ENCODE measurements at places on chromosomes 3 and 15.
A peak's percentile ranks its signal among the peaks of the same experiment; 100 is the strongest.

GRCh38 chr15:92899601-92899947 lies 550 bp upstream of the CHD2 start:
- no peak for DNase-seq

GRCh38 chr15:39799552-39800011 lies 16.9 kb upstream of the FSIP1 start:
- DNase-seq = no peak

- DNase-seq = no peak
These were observed 25.6 kb downstream of the TPM1 start for GRCh38 chr15:63067976-63068743.

GRCh38 chr15:25793354-25794050 lies 69.6 kb downstream of the ATP10A start:
- no peak for DNase-seq

GRCh38 chr15:79089331-79089889 lies 1.2 kb downstream of the RASGRF1 start:
- no peak for DNase-seq

DNA sequence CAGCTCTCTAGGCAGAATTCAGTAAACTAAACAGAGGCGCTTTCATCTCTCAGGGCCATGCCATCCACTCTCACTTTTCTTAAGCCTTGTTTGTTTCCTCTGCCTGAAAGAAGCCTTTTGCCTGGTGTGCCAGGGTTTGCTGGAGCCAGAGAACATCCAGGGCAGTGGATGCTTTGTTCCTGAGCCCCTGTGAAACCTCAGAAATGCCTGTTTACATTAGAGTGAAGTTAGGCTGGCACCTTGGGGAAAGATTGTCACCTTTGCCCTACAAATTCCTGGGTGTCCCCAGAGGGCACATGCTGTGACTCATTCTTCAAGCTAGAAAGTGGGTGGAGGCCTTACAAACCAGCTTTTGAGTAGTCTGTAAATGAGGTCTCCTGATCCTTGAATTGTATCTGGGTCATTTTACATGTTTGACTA lies 10.7 kb upstream of the TRAK1 start:
- DNase-seq = no peak

DNA sequence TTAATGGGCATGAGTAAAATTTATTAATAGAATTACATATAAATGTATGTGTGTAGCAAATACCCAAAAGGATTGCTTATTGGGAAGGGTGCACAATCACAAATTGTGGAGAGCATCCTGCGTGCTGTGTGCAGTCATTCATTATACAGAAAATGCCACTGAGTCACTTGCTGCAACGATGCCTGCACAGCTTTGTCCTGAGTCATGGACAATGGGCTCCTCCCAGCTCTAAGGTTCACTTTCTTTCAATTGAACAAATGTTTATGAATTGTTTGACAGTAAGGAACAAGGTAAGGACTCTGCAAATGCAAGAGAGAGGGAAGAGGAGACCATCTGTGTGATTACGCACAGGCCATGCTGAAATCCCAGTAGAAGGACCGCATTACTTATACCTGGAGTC lies 18.7 kb downstream of the CFAP161 start:
- DNase-seq = no peak

DNA sequence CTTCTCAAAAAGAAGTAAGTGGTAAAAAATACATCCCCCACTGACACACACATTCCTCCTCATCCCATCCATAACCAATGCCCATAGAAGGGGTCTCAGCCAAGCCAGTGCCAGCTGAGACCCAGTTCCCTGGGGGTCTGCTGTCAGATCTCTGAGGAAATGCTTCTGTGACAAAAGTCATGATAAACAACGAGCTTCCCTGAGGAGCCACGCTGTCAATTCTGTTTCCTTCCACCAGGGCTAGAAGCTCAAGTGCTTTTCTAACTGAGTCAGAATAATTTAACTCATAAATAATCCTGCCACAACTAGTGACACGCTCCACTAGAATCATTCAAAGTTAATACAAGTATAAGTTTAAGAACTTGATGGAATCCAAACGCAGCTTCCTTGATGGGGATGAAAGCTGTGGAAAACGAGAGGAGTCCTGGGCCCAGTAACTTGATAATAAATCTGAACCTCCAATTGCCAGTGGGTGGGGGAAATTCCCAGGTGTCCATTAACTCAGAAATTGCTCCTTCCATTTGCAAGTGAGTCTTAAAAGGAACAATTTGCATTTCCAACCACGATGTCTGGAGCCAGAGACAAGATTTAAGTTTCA lies 348.7 kb upstream of the LMCD1 start:
- no peak for DNase-seq

- no peak for DNase-seq
These were observed 27.6 kb upstream of the MME start for GRCh38 chr3:155052470-155052869.

DNA sequence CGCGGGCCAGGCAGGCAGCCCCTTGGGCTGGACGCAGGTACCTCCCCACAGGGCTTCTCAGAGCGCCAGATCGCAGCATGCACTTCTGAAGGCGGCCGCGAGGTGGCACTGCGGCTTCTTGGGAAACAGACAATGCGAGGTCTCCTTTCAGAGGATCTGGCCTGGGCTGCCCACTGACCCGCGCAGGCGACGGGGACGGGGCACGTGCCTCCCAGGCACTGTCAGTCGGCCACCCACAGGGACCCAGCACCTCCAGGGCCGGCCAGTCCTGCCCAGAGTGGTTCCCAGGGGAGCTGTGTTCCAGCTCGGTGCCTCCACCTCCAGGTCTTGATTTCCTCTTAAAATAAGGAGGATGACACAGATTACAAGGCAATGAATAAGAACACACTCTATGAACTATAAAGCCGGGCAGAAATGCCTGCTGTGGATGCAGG lies 24.4 kb upstream of the TXNRD3 start:
- peak; percentile 60 for DNase-seq

GRCh38 chr3:34844323-34844620 lies 795.1 kb upstream of the ARPP21 start:
- DNase-seq = no peak

GRCh38 chr3:151998744-151999143 lies 125.3 kb downstream of the SUCNR1 start:
- no peak for DNase-seq

GRCh38 chr3:113531826-113532697 lies at the start of gene SIDT1:
Gene SIDT1 (plus strand): TSS chr3:113532555. CDS start chr3:113533022, 467 bp downstream.
- DNase-seq = peak; percentile 58

GRCh38 chr3:107235193-107235927 lies 141.9 kb upstream of the CCDC54 start:
- no peak for DNase-seq

- DNase-seq = no peak
These were observed 230.3 kb downstream of the SCAPER start for GRCh38 chr15:76674883-76675282.

- no peak for DNase-seq
These were observed 2.9 kb downstream of the PCOLCE2 start for GRCh38 chr3:142886021-142886420.

- DNase-seq = no peak
These were observed 7.1 kb downstream of the RYR3 start for GRCh38 chr15:33317896-33318295.

DNA sequence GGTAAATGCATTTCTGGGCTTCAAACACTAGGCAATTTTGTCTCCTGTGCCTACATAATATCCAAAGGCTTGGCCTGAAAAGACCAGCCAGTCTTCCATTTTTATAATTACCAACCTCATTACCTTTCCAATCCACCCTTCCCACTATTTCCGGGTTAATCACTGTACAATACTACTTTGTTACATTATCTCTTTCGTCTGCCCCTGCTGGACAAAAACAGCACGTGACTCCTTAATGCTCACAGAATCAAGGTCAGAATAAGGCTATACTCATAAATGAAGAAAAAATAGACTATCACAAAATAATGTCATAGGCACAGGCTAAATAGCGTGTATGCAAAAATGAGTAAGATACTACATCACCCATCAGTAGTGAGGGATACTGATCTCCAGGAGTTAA lies 40.1 kb downstream of the ABI3BP start:
- no peak for DNase-seq

GRCh38 chr3:151504606-151505005 lies 43.7 kb upstream of the IGSF10 start:
- no peak for DNase-seq

GRCh38 chr3:72517336-72517735 lies 330.9 kb downstream of the SHQ1 start:
- no peak for DNase-seq

GRCh38 chr3:30203301-30203700 lies 403.1 kb upstream of the TGFBR2 start:
- no peak for DNase-seq

DNA sequence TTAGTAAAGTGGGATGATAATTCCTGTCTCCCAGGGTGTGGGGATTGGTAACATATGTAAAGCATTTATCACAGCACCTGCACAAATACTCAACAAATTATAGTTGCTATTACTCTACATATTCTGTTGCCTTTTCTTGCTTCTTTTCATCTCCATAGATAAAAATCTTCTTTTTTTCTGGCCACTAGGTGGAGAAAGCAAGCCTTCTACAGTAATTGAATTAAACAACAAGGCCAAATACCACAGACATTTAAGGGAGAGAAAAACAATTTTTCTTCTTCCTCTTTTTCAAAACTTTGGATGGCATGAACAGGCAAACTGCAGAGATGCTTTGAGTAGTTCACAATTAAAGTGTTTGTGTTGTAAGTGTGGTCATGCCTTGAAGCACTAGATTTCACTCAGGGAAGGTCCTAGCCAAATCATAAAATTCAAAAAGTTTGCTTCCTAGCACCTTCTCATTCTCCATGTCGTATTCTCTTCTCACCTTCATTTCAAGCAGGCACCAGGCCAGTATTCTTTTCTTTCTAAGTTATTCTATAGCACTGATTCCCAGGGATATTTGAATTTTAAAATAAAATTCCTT lies 493.4 kb upstream of the TGFBR2 start:
- DNase-seq = no peak

- no peak for DNase-seq
These were observed 89.0 kb upstream of the FGF12 start for GRCh38 chr3:192816351-192816750.

GRCh38 chr3:70646635-70647034 lies 334.2 kb upstream of the MDFIC2 start:
- no peak for DNase-seq

- DNase-seq = no peak
These were observed 50.7 kb upstream of the FOXB1 start for GRCh38 chr15:59953392-59953883.

DNA sequence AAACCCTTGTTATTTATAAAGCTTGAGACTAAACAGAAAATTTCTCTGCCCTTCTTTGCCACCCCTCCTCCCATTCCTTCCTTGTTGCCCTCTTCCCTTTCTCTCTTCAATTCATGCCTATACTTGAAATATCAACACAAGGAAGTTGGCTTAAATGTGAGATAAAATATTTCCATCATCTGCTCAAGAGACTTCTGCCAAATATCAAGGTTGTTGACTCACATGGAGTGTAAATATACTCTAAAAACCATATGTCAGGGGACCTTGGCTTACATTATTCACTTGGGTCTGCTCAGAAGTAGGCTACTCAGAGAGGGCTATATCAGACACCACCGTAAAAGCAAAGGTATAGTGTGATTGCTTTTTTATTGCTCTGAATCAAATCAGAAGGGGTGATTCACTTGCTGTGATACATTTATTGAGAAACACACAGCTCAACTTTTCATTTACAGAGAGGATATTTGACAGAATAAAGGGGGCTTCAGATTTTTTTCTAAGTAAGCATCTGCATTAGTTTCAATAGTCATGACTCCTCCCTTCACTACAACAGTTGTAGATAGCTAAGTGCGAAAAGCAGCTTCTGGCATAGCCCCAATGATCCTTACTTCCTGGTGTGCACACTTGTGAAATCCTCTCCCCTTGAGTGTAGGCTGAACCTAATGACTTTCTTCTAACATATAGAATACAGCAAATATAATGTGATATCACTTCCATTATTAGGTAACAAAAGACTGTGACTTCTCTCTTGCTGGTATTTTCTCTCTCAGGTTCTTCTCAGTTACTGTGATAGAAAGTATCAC lies 386.2 kb downstream of the EFHB start:
- no peak for DNase-seq

DNA sequence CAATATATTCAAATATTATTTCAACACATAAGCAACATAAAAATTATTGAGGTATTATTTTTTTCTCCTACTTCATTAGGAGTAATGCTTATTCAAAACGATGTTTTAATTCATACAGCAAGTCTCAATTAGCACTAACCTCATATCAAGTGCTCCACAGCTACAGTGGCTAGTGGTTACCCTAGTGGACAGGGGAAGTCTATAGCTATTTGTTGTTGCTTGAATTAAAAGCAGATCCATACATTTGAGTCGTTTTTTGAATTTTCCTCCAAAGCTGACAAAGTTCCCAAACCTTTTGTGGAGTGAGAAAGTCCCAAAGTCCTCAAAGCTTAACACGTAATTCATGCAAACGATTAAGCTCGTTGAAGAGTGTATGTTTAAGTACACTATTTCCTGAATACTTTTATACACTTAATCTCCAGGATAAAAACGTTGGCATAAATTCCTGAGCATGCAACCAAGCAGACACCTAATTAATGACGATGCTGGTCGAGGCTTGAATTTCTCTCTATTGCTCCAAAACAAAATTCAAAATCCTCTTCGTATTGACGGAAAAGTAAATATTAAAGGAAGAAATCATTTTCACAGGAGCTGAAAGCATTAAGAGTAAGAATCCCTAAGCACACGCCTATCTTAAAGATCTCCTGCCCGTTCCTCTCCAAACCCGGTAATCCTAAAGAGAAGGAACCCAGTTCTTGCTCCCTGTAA lies 985 bp downstream of the VPS13C start:
- DNase-seq = no peak

DNA sequence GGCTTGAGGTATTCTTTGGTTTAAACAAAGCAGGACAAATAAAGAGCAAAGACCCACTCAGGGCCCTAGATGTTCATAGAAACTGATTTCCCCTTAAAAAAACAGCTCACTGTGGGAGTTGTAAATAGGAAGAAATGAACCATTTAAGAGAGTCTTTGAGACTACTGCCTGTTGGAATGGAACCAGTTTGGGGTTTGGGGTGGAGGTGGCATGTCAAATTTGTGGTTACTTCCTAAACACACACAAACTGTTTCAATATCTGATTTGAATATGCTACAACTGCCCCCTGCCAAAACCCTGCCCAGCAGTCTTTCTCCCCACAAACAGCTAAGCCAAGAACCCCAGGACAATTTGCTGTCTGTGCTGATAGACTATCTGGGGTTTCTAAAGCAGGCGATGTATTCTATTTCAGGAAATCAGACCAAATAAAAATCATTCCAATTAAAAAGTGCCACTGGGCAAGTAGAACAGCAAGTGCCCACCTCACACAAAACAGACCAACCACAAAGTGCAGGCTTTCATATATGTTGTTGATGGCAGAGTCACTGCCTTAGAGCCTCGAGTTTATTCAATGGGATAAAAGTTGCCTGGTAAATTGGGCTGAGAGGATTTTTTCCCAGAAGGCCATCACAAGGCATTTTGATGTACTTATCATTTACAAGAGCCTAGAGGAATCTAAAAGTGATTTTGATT lies 293.9 kb upstream of the PROK2 start:
- no peak for DNase-seq

GRCh38 chr3:39277893-39278615 lies 1.8 kb downstream of the CX3CR1 start:
- no peak for DNase-seq

DNA sequence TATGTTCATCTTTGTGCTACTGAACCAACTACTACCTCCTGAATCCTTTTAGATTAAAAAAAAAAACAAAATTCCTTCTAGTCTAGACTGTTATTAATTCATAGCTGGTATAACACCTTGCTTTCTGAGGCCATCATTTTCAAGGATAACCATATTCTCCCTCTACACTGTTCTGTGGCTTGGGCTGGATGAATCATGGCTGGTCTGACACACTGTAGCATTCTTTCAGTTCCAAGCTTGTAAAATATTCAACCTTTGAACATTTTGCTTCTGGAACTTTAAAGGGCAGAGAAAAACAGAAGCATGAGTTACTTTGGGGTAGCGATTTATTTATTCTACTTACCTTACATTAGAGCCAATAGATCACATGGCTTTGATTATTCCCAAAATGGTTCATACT lies 7.6 kb downstream of the HSPBAP1 start:
- no peak for DNase-seq

Data from effector CD4-positive, alpha-beta T cell (primary cell).